ENCODE measurements at places on chromosomes 5 and 9.

DNA sequence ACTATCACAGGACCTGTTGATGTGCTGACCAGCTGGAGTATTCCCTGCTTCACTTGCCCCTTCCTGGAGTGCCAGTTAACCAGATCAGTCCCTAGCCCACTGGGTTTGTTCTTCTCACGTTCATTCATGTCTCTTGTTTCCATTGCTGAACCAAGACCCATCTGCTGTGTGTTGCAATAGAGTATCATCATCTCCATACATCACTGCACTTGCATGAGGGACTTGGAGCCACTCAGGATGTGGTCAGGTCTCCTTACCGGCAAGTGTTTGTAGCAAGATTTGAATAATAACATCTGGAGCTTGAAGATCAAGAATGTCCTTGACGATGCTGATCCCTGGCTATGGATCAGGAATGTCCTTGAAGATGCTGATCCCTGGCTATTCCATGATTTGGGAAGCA lies 358.6 kb downstream of the IRX1 start:
- DNase-seq: no peak

DNA sequence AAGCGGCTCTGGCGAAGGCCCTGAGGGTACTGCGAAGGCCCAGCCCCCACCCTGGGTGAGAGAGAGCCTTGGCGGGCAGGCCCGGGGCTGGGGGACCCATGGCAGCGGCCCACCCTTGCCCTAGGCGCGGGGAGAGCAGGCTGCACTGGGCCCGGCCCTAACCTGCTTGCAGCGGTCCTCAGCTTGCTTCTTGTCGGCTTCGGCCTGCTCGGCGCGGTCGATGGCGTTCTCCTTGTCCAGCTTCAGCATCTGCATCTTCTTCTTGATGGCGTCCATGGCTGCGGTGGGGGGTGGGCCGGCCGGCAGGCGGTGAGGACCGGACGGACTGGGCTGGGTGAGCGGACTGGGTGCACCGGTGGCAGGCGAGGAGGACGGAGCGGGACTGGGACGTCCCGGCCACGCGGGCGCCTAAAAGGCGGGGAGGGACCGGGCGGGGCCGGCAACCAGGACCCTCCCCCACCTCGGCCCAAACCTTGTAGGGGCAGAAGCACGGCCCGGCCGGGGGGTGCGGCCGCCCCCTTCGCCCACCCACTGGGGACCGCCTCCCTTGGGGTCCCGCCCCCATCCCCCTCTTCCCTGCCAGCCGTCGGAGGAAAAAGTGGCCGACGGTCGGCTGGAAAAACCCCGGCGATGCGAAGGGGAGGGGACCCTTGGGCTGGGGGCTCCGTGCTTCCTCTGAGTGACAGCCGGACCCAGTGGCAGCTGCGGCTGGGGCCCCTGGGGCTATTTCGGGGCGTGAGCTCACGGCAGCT lies at the start of gene TPM2:
TSS of gene TPM2 (minus strand) at position 384 of the 752 bp plus-strand sequence. CDS start at position 276, 108 bp downstream.
- DNase-seq: peak; percentile 92

DNA sequence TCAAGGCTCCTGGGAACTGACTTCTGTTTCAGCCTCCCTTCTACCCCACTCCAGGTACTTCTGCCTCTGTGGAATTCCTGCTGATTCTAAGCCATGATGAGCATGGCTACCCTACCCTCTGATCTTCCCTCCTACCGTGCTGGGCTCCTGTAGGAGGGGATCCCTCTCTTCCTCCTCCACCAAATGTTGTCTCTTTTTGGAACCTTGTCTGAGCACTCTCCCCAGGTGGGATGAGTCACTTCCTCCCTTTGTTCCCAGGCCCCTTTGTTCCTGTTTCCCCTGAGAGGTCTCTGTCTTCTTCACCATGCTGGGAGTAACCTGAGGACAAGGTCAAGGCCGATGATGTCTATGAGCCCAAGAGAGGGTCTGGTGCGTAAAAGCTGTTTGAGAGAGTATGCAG lies 213.2 kb downstream of the GABBR2 start:
- no peak for DNase-seq

GRCh38 chr5:65185468-65185867 lies 296.3 kb downstream of the ADAMTS6 start:
- no peak for DNase-seq

DNA sequence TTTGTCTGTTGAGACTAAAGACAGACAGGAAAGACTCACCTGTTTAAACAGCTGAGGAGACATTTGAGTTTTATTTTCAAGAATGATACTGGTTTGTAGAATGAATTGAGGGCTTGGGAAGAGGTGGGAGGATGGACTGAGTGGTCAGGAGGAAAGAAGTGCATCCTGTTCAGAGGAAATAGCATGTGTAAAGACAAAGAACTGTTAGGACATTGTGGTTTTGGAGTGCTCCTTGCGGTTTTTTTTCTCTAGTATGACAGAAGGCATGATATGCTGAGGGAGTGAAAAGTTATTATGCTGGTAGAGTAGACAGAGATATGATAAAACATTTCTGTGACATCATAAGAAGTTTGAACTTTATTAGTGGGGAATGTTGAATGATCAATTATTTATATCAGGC lies 270.7 kb upstream of the ELAVL2 start:
- no peak for DNase-seq

DNA sequence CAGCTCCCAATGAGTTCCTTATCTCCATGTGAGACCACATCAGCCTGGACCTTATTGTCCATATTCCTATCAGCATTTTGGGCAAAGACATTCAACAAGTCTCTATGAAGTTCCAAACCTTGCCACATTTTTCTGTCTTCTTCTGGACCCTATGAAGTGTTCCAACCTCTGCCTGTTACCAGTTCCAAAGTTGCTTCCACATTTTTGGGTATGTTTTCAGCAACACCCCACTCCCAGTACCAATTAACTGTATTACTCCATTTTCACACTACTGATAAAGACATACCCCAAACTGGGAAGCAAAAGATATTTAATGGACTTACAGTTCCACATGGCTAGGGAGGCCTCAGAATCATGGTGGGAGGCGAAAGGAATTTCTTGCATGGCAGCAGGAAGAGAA lies 548.5 kb downstream of the CHSY3 start:
- DNase-seq: no peak

DNA sequence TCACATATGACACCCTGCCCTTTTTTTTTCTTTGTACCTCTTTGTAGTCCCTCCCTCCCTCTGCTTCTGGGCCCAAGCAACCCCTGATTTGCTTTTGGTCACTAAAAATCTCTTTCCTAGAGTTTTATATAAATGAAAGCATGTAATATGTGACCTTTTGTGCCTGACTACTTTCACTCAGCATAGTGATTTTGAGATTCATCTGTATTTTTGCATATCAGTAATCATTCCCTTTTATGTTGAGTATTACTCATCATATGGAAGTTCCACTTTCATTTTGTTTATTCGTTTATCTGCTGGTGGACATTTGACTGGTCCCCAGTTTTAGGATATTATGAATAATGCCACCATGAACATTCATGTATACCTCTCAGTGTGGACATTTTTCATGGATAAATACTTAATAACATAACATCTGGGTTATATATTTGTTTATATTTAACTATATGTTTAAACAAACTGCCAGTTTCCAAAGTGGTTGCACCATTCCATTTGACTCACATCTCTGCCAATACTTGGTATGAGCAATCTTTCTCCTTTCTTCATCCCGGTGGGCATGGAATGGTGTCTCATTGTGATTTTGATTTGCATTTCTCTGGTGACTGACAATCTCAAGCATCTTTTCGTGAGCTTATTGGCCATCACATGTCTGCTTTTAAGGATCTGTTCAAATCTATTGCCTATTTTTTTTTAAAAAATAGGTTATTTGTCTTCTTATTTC lies 115.7 kb upstream of the S1PR3 start:
- DNase-seq: no peak

GRCh38 chr9:32385152-32385884 lies 875 bp downstream of the ACO1 start:
- no peak for DNase-seq
